ENCODE measurements at places on chromosomes 3 and 15.

DNA sequence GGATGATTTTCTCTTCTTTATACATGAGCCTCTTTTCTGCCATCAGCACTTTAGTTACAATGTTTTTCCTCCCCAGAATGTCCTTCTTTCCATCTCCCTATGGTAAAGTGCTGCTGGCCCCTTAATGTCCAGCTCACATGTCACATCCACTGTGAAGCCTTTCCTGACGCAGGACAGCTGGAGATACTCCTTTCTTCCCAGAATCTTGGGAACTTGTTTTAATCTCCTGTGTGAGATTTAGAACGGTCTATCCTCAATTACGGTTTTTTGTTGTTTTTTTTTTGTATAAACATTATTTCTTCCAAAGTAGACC is 147.7 kb upstream of the TSC22D2 start:
- no peak for DNase-seq

DNA sequence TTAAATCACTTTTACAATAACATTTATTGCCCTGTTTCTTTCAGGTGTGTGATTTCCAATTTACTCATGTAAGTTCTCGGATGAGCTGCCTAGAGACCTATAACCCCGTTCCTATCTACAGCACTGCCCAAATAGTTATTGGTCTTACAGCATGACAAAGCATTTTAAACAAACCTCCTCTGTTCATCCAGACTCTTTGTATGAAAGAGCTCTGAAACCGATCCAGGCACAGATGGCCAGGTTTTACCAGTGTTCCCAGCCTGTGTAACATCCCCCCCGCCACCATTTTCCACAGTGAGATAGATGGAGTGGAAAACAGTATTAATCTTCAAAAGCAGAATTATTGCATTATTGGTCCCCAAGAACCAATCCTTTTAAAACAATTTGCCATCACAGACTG is 59.0 kb upstream of the SPTSSB start:
- DNase-seq, result no peak

DNA sequence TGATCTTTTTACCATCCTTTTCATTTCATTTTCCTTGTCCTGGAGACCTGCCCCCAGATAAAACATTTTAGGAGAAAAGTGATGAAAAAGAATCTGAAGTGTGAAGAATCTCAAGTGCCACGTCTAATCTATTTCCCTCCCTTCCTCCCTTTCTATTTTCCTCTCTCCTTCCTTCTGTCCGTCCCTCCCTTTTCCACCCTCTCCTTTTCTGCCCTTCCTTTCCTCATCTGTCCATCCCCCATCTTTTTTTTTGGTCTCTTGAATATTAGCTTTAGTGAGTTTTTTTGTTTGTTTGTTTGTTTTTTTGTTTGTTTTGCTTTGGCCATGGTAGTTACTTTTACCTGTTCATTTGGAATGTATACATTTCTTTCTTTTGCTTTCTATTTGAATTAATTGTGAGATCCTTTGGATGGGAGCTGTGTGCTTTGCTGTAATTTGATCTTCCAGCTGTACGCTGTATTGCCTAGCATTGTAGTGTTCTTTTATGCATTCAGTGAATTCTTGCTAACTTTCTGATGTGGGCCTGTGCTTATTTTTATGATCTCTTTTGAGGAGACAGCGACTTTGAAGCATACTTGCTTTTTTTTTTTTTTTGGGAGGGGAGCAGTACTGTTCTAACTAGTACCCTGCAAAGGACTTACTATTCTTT is 19.2 kb downstream of the CDIN1 start:
- no peak for DNase-seq

- no peak for DNase-seq
Observed at GRCh38 chr15:82871358-82871757, 61.9 kb downstream of the WHAMM start.

DNA sequence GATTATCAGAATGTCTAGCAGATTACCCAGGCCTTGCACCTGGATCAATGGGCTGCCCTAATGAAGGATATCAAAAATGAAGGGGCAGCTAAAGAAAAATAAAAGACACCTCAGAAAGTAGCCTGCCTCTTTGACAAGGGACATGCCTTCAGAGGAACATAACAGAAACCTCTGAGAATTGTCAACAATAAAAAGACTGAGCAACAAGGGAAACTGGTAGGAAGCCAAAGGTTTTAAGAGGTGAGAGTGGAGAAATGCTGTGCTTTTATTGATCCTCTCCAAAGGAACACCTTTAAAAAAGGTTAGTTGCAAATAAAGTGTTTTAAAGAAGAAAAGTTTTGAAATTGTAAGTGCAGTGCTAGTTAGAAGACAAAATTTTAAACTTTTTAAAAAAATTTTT is 187.8 kb upstream of the TTC14 start:
- DNase-seq, result no peak

DNA sequence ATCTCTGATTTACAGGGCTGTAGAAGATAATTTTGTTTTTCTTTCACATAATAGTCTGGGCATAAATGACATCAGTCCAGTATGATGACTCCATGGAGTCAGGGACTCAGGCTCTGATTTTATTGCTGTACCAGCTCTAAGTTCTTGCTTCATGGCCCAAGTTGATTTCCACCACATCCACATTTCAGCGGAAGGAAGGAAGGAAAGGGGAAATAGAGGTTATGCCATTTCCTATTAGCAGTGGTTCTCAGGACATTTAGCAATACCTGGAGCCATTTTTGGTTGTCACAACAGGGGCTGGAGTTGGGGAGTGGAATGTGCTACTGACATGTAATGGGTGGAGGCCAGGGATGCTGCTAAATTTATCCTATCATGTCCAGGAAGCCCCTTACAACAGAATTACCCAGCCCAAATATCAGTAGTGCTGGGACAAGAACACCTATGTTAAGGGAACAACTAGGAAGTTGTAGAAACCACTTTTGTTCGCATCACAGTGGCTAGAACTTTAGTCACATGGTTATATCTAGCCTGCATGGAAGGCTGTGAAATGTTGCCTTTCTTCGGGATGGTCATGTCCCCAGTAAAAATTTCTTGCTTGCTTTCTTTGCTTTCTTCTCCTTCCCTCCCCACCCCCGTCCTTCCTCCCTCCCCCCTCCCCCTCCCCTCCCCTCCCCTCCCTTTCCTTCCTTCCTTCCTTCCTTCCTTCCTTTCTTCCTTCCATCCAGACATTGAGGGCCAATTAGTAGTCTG is 42.1 kb downstream of the OXSR1 start:
- DNase-seq, result no peak

DNA sequence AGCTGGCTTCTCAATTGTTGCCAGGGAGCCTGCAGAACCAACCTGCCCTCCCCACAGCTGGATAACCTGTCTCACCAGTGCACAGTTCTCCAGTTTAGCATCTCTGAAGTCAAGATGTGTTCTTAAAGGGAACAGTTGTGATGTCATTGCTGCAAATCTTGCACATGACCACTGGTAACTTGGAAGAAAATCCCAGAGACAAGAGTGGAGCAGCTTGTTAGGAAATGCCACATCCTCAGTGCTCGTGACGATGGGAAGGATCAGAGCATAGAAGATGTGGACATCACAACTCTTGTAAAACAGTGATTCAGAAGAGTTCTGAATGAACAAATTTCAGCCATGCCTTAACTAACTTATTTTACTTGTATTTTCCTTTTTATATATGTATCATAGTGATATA is 36.1 kb upstream of the LIMD1 start:
- DNase-seq, result no peak

GRCh38 chr3:156643729-156644389 is 30.5 kb upstream of the TIPARP start:
- DNase-seq, result no peak

GRCh38 chr15:70034141-70034540 is 63.6 kb downstream of the TLE3 start:
- no peak for DNase-seq

GRCh38 chr3:108475220-108475782 is 35.1 kb downstream of the MYH15 start:
- no peak for DNase-seq

DNA sequence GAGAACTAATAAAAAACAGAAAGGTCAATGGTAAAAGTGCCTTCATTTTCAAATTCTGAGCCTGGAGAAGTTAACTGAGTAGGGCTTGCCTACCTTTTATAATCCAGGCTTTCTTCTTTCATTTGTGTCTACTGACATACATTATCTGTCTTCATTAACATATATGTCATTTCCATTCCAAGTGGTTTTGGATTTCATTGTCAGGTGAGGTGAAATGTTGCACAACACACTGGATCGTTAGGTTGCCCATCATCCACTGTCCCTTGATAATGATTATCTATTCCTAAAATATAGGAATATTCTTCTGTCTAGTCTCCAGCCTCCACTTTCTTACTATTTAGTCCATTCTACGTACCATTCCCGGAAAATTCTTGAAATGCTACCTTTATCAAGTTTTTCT is 55.0 kb upstream of the CP start:
- DNase-seq, result no peak

DNA sequence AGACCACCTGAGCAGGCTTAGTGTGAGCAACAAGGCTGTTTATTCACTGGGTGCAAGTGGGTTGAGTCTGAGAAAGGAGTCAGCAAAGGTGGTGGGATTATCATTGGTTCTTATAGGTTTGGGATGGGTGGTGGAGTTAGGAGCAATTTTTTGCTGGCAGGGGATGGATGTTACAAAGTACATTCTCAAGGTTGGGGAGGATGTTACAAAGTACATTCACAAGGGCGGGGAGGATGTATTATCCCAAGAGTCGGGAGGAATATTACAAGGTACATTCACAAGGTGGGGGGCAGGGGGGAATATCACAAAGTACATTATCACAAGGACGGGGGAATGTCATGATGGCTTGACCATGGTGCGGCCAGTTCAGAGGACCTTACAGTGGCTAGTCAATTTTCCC is 32.9 kb upstream of the OSBPL11 start:
- no peak for DNase-seq

DNA sequence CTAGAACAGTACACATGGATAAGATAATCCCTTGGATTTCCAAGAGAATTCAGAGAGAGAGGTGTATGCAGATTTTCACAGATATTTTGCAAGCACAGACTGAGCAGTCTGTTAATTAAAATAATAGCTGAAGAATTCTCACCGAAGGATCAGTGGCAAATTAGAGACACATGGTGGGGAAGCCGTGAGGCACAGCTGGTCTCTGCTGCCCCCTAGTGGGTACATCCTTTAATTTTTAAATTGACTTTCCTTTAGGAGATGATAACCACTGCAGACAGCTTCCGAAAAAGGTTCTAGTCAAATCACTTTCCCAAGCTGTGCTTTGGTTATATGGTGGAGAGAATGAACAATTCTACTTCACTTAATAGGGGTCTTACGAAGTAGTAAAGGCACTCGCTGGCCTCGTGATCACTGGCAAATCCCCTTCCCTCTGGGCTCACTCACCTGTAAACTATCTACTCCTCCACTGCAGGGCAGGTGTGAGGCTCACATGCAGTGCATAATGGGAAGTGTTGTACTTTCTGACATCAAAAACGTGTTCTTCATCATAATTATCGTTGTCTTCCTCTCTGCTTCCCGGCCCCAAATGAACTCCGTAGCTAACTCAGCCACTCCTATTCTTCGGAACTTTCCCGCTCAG is 19.5 kb downstream of the MESD start:
- DNase-seq, result peak; percentile 51

- DNase-seq, result no peak
Observed at GRCh38 chr3:138774529-138775253, 60.0 kb downstream of the PIK3CB start.

- no peak for DNase-seq
Observed at GRCh38 chr3:57397175-57398026, 104.9 kb upstream of the ASB14 start.

GRCh38 chr3:189797103-189797750 is 166.0 kb downstream of the TP63 start:
- DNase-seq, result no peak

- no peak for DNase-seq
Observed at GRCh38 chr15:101123222-101123910, 128.5 kb downstream of the CHSY1 start.

- DNase-seq, result peak; percentile 16
Observed at GRCh38 chr3:52527732-52528585, 5.7 kb downstream of the NT5DC2 start.

GRCh38 chr3:111963424-111963823 is 15.4 kb upstream of the ABHD10 start:
- no peak for DNase-seq

DNA sequence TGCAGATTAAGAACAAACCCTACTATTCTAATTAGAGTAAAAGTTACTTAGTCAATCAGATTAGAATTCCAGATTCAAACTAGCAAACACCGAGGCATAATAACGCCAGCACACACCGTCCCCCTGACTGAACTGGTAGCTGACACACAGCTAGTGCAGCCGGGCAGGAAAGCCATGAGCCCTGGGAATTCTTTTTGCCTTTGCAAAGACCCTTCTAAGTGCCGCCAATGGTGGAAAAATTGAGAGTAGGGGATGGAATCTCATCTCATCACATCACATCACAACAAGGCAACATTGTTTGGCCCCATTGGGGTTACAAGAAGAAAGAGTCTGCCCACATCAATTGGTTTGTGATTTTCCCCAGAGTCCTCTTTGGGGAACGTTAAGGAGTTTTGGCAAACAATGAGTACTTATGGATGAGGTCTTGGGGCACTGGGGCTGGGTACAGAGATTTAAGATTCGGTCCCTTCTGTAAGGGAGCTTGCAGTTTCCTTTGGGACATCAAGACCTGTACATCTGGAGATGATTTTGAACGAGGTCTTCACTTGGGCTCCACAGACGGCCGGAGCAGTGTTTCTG is 120.4 kb upstream of the MEF2A start:
- DNase-seq, result no peak

All from D721Med (cell line).